Posterior cingulate gyrus (tissue), 11 donors: ENCODE measurements at places on chromosomes 16 and 17.

- DNase-seq: no peak
Measured at GRCh38 chr16:457732-458400, 32.4 kb downstream of the RAB11FIP3 start.

DNA sequence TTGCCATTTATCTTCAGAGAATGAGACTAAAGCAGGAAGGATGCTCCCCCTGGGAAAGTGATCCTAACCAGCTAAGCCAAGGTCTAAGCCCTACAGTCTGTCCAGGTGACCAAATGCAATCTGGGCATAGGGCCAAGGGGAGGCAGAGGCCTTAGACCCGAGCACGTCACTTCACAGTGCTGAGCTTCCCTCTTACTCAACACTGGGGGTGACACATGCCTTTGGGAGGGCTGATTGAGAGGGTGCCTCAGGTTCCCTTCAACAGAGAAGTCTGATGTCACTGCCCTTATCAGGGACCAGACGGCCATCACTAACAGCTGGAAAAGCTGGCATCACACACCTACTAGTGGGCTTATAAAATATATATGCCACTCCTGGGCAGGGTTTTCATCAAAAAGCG is 4.0 kb downstream of the CIAO2B start:
- no peak for DNase-seq

DNA sequence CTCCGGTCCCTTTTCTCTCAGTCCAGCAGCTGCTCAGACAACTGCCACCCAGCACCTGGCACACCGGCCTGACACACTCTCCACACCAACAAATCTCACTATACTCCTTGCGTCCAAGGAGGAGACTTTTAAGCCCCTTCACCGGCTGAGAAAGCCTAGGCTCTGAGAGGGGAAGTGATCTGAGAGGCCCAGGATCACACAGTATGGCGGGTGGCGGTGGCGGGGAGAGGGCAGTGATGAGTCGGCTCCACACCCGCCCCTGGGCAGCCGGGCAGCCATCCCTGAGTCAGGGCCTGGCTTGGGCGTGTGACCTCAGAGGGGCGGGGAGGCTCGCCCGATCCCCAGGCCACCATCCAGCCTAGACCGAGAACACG is 569 bp downstream of the FLII start:
- DNase-seq: peak; percentile 56

DNA sequence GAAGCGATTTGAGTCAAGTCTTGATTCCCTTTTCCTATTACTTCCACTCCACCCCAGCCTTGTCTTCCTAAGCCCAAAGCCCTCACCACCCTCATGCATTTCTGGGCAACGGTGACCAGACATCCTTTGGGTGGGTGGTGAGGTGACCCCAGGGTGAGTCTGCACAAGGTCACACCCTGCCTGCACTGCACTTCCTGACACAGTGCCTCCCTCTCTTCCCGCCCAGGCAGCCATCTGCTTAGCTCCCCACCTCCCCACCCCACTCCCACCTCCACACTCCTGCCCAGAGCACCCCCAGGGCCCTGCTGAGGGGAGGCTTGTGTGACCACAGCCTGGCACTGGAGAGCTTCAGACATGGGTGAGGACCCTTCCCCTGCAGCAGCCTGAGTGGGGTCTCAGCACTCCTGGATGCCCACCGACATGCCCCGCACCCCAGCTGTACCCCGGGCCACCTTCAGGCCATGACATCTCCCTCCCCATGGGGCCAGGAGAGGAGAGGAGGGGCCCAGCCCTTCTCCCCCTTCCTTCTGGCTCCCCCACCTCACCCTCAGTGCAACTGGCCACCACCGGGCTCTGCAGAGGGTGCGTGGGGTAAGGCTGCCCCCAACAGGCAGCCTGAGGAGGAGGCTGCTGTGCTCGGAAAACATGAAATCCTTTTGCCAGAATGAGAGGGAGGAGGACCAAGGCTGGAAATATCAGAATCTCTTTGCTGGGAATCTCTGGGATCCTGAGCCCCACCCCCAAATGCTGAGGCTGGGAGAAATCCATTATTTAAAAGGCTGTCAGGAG is 68.6 kb downstream of the CCT6B start:
- DNase-seq: peak; percentile 89

- DNase-seq: no peak
Measured at GRCh38 chr17:17111401-17112393, 69.4 kb downstream of the MPRIP start.

GRCh38 chr16:71467810-71468209 is 5.8 kb upstream of the ZNF23 start:
- DNase-seq: no peak

DNA sequence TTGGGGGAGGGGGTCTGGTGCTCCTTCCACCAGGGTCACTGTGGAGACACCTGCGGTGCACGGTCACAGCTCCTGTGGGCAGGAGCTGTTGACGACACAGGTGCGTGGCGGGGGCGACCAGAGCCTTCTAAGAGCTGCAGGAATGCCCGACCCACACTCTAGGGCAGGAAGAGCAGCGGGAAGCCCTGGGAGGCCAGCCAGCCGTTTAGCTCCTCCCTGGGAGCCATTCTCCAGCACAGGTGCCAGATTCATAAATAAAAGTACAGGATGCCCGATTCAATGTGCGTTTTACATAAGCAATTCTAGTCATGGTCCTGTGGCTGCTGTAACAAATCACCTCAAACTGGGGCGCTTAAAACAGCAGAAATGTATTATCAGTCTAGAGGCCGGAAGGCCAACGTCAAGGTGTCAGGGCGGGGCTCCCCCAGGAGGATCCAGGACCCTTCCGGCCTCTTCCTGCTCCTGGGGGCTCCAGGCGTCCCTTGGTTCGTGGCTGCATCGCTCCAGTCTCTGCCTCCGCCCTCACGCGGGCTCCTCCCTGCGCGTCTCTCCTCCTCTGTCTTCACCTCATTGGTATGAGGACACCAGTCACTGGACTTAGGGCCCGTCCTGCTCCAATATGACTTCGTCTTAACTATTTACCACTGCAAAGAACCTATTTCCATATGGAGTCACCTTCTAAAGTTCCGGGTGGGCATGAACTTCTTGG is 155.4 kb downstream of the FOXL1 start:
- no peak for DNase-seq

DNA sequence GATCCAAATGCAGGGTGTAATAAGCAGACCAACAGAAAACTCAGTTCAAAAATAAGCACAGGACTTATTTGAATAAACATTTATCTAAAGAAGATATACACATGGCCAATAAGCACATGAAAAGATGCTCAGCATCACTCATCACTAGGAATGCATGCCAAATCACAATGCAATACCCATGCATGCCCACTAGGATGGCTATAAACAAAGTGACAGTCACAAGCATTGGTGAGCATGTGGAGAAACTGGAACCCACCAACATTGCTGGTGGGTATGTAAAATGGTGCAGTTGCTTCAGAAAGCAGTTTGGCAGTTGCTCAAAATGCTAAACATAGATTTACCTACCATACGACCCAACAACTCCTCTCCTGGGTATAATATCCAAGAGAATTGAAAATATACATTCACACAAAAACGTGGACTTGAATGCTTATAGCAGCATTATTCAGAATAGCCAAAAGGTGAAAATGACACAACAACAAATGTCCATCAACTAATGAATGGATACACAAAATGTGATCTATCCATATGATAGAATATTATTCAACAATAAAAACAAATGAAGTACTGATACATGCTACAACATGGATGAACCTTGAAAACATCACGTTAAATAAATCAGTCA is 20.1 kb downstream of the UBE2O start:
- DNase-seq: no peak

GRCh38 chr17:81263371-81264181 is 24.5 kb downstream of the NDUFAF8 start:
- DNase-seq: no peak

DNA sequence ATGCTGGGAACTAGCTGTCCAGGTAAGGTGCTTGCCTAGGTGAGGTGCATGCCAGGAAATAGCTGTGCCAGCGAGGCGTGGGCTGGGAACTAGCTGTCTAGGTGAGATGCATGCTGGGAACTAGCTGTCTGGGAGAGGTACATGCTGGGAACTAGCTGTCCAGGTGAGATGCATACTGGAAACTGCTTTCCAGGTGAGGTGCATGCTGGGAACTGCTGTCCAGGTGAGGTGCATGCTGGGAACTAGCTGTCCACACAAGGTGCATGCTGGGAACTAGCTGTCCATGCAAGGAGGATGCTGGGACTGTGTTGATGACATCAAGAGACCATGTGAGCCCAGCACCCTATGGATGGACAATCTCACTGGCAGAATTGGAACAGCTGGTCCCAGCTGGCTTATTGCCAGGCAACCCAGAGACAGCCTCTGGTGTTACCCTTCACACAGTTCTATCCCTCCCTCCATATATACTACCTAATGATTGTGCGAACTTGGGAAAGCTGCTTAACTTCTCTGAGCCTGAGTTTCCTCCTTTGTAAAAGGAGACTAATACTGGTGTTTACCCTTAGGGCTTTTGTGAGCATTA is 479.9 kb upstream of the RBFOX1 start:
- DNase-seq: no peak

GRCh38 chr16:78791011-78791410 is 691.6 kb downstream of the WWOX start:
- DNase-seq: no peak

DNA sequence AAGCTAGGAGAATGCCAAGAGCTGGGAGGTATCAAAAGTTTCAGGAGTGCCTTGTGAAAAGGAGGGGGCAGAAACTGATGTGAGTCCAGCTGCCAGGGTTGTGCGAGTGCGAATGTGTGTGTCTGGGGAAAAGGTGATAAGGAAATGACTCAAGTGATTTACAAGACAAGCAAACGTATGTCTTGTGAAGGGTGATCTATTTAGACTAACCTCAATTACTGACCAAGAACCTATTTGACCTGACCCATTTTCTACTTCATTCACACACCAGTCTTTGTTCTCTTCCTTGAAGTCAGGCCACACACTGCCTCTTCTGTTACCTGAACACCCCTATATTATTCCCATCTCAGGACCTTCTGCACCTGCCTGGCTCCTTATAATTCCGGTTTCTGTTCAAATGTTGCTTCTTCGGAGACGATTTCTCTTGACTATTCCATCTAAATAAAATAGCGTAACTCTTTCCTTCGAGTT is 1.0 kb downstream of the GDE1 start:
- DNase-seq: no peak

DNA sequence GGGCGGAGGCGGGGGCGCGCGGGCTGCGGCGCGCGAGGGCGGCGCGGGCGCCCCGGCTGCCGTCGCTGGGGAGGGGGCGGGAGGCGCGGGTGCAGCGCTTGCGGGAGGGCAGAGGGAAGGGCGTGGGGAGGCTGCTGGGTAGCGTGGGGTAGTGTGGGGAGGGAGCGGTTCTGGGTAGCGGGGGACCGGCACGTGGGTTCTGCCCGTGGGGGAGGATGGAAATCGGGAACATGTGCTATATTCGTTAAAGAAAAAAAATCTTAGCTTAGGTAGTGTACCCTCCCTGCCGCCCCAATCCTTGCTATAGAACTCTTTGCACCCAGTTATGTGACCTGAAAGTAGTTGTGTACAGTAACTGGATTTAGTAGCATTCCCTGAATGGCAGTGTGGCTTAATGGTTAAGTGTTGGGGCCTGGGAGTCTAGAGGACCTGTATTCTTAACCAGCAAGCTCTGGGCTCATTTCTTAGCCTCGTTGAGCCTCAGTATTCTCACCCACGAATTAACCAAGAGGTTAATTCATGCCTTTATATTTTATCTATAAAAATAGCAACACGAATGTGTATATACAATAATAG is 646 bp downstream of the RABEP1 start:
- DNase-seq: peak; percentile 34

DNA sequence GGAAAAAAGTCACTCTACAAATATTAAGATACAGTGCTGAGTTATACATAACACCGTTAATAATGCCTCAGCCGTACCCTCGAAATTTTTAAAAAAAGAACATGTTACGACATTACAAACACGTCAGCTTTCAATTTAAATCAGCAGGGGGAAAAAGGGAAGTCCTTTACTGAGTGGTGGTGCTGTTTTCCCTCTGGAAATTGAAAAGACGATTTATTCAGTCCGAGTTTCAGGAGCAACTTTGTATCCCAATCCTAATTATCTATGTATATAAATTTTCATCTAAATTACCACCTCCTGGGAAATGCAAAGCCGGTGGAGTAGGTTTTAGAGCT is 1.3 kb downstream of the NETO2 start:
- DNase-seq: no peak

DNA sequence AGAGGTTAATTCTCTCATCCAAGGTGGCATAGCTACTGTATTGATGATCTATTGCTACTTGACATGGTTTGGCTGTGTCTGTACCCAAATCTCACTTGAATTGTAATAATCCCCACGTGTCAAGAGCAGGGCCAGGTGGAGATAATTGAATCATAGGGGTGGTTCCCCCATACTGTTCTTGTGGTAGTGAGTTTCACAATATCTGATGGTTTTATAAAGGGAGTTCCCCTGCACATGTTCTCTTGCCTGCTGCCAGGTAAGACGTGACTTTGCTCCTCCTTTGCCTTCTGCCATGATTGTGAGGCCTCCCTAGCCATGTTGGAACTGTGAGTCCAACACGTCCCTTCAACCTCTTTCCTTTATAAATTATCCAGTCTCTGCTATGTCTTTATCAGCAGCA is 22.9 kb upstream of the CPPED1 start:
- DNase-seq: no peak

- DNase-seq: no peak
Measured at GRCh38 chr17:76075364-76076145, 974 bp downstream of the GALR2 start.

- DNase-seq: no peak
Measured at GRCh38 chr16:29820730-29821642, 724 bp downstream of the MVP start.

GRCh38 chr16:47463771-47464624 is 2.9 kb downstream of the PHKB start:
- DNase-seq: no peak

DNA sequence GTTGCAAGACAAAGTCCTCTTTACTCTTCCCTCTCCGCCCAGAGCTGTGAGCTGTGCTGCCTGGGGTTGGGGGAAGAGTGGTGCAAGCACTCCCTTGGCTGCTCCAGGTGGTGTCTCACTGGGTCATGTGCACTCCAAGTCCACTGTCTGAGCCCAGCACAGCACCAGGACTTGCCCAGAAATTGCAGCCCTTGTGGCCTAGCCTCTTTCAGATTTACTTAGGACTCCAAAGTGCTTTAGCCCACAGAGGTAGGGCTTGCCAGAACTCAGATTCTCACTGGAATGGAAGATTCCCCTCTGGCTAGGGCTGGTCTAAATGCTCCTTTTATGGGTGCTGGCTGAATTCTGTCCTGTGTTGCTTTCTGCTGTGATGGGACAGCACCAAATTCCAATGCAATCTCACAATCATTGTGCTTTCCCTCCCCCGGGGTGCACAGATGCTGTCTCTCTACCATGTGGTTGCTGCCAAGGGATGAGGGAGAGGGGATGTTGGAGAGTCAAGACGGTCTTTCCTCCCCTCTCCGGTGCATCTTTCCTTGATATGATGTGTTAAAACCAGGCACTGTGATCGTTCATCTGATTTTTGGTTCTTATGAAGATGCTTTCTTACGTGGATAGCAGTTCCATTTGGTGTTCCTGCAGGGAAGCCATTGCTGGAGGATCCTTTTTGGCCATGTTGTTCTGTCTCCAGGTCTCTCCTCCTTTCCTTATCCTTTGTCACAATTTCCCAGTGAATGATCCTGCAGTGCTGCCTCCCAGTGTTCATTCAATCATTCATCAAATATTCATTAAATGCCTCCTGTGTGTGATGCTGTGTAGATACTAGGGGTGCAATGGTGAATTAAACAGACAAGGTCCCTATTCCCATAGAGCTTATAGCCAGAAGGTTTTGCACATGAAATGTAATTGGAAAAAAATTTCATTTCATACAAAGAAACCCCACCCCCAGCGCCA is 216.3 kb downstream of the SPECC1 start:
- DNase-seq: no peak

GRCh38 chr16:53803998-53804397 is 100.0 kb downstream of the FTO start:
- DNase-seq: no peak
